ENCODE measurements at places on chromosomes 3 and 15. TPM values are rescaled to one million over a fixed set of nuclear protein-coding genes. Genes with fewer than 3 reads are reported as not detected.

Gene GOLGA8G
- total RNA-seq = not detected

Gene SKOR1
- 0.02 TPM for total RNA-seq

Gene EOMES
- total RNA-seq = 1.4 TPM

Gene LYZL4
- total RNA-seq = not detected

Gene DLL4
- total RNA-seq = 0.35 TPM

Gene TGM5
- not detected for total RNA-seq
